ENCODE measurements at places on chromosomes 12 and 14.

DNA sequence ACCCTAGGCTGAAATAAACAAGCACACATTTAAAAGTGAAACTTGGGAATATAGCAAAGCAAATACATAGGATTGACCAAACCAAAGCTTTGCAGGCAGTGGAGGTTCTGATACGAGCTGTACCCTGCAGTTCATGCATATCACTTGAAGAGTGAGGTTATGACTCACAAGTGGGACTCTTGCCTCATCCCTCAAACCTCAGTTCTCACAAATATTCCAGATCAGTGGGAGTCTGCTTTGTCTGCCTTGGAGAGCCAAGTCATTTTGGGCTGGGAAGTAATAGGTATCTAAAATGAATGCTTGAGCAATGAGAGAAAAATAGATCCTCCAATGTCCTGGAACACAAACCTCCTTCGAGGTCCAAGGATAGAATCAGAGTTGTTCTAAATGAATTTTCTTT is 116.4 kb downstream of the LRIG3 start:
- DNase-seq, result no peak

GRCh38 chr12:3491938-3492792 is 1.2 kb downstream of the PRMT8 start:
- no peak for DNase-seq

GRCh38 chr14:56474419-56475022 is 105.1 kb upstream of the TMEM260 start:
- peak; percentile 30 for DNase-seq

- DNase-seq, result no peak
Observed at GRCh38 chr12:110636516-110636915, 22.6 kb downstream of the TCTN1 start.

GRCh38 chr14:64720131-64720576 is 15.9 kb downstream of the PLEKHG3 start:
- DNase-seq, result no peak

DNA sequence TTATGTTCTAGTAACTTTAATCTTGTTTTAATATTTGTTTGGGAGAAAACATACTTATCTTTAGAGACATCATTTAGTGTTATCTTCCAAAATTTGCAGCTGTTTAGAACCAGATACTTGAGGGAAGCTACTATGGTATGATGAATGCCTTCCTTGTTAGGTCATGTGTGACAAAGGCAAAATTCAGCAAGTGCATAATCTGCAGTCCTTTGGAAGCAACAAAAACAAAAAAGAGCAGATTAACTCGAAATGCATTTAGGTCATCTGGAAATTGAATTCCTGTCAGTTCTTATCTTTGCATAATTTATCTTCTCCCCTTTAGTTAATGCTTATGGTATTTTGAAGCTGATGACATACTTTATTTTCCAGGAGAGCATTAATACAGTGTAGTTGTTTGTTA is 3.5 kb downstream of the FBXO34 start:
- DNase-seq, result no peak

GRCh38 chr14:91829511-91829910 is 37.8 kb downstream of the TC2N start:
- DNase-seq, result no peak

Measured in NCI-H2227 treated with DMSO at 0.1 percent for 48 hours (cell line).